Prostate gland (tissue), 2 donors: ENCODE measurements at places on chromosomes 5 and 9. TPM values are rescaled to one million over a fixed set of nuclear protein-coding genes. Genes with fewer than 3 reads are reported as not detected.

GRCh38 chr5:147485046-147485445 is 24.8 kb downstream of the DPYSL3 start:
- H3K4me1 ChIP-seq: no peaks in the 10 kb centered on the region
- no peak overlapping the region for H3K27ac ChIP-seq
- no peak overlapping the region for H3K4me3 ChIP-seq
- no peak for DNase-seq

- no peak for DNase-seq
- H3K27ac ChIP-seq: no peak overlapping the region
- H3K27me3 ChIP-seq: no peaks in the 10 kb centered on the region
Measured at GRCh38 chr5:5699062-5699461, 276.6 kb downstream of the ICE1 start.

Gene RLN2
- total RNA-seq: 2.5 TPM

DNA sequence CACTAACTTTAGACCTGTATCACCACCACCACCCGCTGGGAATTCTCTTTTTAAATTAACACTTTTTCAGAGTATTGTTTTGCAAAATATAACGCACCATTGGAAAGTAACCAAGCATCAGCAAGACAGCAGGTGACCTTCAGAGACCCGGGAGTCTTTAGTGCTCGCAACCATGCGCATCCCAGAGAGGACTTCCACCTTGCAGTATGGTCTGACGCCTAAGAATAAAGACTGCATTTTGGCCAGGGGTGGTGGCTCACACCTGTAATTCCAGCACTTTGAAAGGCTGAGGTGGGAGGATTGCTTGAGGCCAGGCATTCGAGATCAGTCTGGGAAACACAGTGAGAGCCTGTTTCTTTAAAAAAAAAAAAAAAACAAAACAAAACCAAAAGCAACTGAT is 113.8 kb downstream of the MED27 start:
- H3K27me3 ChIP-seq: no peaks in the 10 kb centered on the region
- no peak for DNase-seq
- H3K27ac ChIP-seq: no peak overlapping the region
- no peaks in the 10 kb centered on the region for H3K36me3 ChIP-seq
- no peaks in the 10 kb centered on the region for H3K4me1 ChIP-seq

GRCh38 chr5:140293849-140294100 is 9.1 kb downstream of the PFDN1 start:
- peak overlapping the region; percentile 20 for H3K27ac ChIP-seq
- H3K4me1 ChIP-seq: no peaks in the 10 kb centered on the region
- no peak overlapping the region for H3K4me3 ChIP-seq
- H3K27me3 ChIP-seq: no peaks in the 10 kb centered on the region
- DNase-seq: no peak

DNA sequence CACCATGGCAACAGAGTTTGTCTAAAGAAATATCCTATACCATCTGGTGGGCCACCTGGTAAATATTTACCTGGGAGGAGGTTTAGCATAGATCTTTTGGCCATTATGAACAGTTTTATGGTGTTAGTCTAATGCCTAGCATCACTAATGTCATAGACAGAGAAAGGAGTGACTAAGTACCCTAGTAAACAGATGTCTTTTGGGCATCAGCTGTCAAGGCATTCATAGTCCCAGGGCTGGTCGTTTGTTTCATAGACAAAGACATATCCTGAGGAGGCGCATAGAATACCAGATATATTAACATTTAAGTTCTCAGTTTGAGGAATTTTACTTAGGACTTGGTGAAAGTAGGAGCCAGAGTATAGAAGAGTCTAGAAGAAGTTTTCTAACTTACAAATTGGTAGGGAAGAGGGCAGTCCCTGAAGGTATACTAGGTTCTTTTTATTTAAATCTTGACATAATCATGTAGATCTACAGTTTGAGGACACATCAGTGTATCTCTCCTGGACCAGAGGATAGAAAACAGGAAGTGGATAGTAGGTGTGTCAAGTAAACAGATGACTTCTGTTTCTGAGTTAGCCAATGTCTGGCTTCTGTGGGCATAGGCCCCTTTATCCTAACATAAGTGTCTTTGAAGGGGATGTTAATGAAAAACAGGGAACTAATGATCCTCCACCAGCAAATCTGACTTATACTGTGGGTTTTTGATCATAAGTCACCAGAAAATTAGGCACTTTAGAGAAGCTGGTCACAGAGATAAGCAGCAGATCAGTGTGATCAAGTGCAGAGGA is 105.0 kb upstream of the PRSS3 start:
- H3K4me1 ChIP-seq: no peaks in the 10 kb centered on the region
- H3K36me3 ChIP-seq: no peaks in the 10 kb centered on the region
- H3K4me3 ChIP-seq: no peak overlapping the region

DNA sequence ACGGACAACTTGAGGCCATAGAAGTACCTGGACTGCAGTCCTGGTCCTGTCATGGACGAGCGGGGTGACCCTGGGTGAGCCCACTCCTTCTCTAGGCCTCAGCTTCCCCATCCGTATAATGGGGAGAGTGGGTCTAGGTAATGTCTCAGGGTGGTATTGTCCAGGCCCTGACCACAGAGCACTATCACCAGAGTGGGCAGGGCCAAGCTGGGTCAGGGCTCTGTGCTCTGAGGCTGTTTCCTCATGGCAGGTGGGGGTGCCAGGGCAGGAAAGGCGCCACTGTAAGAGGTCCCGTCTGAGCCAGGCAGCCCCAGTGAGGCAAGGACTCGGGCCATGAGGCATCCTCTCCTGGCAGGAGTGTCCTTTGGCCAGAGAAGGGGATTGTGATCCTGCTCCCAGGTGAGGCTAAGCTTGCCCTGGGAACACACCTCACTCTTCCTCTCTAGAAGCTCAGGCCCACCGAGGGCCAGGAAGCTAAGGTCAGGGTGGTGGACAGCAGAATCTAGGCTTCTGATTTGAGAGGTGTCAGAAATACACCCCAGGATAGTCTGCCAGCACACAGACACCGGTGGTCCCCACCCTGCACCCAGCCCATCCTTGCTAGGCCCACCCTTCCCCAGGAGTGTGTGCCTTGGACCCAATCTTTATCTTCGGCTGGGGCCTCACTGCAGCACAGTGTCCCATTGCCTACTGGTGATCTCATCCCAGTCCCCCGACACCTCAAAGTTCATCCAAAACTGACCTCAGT is 1.5 kb upstream of the MYOZ3 start:
- H3K4me1 ChIP-seq: no peaks in the 10 kb centered on the region
- DNase-seq: no peak
- H3K27me3 ChIP-seq: no peaks in the 10 kb centered on the region
- H3K27ac ChIP-seq: no peak overlapping the region
- no peaks in the 10 kb centered on the region for H3K36me3 ChIP-seq

DNA sequence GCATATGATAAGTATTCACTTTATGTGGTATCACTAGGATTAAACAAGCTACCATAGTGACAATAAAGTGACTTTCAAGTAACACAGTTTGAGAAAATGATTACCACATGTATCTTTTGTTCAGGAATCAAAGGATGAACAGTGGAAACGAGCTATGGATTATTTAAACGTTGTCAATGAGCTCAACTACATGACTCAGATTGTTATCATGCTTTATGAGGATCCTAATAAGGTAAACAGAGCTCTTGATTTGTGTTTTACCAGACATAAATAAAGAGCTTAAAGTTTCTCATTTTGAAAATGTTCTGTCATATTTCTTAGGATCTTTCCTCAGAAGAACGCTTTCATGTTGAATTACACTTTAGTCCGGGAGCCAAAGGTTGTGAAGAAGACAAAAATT is 57.4 kb downstream of the PPIP5K2 start:
- no peaks in the 10 kb centered on the region for H3K4me1 ChIP-seq
- H3K27ac ChIP-seq: no peak overlapping the region
- DNase-seq: no peak
- H3K27me3 ChIP-seq: no peaks in the 10 kb centered on the region
- H3K4me3 ChIP-seq: no peak overlapping the region
- no peaks in the 10 kb centered on the region for H3K36me3 ChIP-seq

DNA sequence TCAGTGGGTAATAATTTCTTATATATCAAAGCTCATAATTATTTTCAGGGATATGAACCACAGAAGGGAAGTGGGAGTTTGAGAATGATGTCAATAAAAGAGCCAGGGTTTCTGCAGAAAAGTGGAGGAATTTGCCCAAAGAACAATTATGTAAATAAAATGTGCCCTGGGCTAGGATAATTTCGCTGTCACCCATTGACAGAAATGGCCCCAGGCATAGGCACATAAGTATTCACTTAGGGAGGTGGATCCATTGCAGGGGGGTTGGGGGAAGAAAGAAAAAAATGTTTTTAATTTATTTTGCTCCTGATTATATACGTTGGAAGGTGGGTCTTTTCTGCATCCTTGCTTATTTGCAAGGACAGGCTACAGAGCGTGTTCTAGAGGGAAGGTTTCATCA is 135.1 kb upstream of the IRX2 start:
- no peaks in the 10 kb centered on the region for H3K4me1 ChIP-seq
- no peak overlapping the region for H3K27ac ChIP-seq
- H3K36me3 ChIP-seq: no peaks in the 10 kb centered on the region
- H3K27me3 ChIP-seq: no peaks in the 10 kb centered on the region
- H3K4me3 ChIP-seq: no peak overlapping the region
- DNase-seq: no peak

- H3K4me1 ChIP-seq: peaks cover 6% of the 10 kb centered on the region
- H3K27ac ChIP-seq: no peak overlapping the region
- no peaks in the 10 kb centered on the region for H3K27me3 ChIP-seq
- H3K36me3 ChIP-seq: no peaks in the 10 kb centered on the region
- H3K4me3 ChIP-seq: no peak overlapping the region
- DNase-seq: no peak
Measured at GRCh38 chr9:132795511-132796303, 82.4 kb downstream of the AK8 start.

DNA sequence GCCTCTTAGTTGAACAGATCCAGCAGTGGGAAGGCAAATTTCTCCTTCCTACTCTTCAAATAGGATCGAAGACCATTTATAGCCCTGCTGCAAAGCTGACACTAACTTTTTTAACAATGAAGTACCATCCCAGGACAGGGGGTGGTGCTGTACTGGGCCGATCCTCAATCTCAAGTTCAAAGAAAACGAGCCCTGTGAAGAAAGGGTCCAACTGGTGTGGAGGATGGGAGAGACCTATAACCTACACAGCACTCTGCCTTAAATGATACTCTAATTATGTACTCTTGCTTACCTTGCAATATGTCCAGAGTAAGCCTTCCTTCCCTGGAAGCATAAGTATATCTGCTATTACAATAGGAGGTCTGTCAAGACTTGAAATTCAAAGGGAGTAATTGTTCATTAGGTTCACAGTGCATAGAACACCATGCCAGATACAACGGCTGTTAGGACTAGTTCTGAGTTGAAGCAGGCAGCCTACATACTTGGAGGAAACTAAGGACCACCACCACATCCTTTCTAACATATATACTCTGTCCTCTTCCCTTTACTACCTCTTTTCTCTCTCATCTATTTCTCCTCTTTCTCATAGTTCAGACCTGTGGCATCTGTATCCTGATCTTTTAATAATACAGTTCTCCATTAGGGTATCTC is 6.2 kb downstream of the ETF1 start:
- H3K4me3 ChIP-seq: no peak overlapping the region
- H3K27me3 ChIP-seq: no peaks in the 10 kb centered on the region
- no peak overlapping the region for H3K27ac ChIP-seq
- no peaks in the 10 kb centered on the region for H3K36me3 ChIP-seq
- DNase-seq: no peak
- no peaks in the 10 kb centered on the region for H3K4me1 ChIP-seq

GRCh38 chr9:113591899-113592625 is 128.5 kb downstream of the RGS3 start:
- H3K4me3 ChIP-seq: no peak overlapping the region
- peaks cover 24% of the 10 kb centered on the region for H3K4me1 ChIP-seq
- no peak overlapping the region for H3K27ac ChIP-seq
- DNase-seq: no peak
- H3K36me3 ChIP-seq: peaks cover 6% of the 10 kb centered on the region
- no peaks in the 10 kb centered on the region for H3K27me3 ChIP-seq

Gene ITK
- 2.2 TPM for total RNA-seq

DNA sequence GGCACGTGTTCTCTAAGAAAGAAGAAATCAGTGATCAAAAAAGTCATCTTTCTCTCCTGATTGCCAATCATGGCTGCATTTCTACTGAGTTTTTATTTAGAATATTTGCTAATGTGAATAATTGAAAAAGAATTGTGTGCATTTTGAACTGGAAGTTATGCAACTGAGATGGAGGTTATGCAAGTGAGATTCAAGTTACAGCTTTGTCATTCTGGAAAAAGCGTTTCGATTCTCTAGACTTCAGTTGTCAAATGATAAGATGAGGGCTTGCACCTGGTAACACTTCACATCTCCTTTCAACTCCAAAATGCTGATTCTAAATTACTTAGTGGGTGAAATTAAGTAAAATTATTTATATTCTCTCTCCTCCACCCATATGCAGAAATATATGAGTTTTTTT is 36.4 kb downstream of the C6 start:
- no peak overlapping the region for H3K4me3 ChIP-seq
- no peaks in the 10 kb centered on the region for H3K4me1 ChIP-seq
- DNase-seq: no peak
- H3K36me3 ChIP-seq: no peaks in the 10 kb centered on the region

DNA sequence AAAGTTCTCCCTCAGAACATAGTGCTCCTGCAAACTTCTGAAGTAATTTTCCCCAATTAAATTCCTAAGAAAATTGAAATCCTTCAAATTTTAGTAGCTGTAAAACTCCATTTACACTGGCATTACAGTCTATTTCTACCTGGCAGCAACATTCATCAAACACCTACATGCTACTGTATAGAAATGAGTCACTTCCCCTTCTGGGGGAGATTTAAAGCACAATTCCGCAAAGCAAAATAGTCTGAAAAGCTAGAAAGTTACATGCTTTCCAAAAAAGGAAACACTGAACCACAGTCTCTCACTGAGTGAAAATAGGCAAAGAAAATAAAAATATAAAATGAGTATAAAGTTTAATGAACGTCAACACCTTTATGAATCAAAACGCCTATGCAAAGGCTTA is 43.3 kb downstream of the MCTP1 start:
- H3K27me3 ChIP-seq: peaks cover 2% of the 10 kb centered on the region
- no peak overlapping the region for H3K4me3 ChIP-seq
- no peaks in the 10 kb centered on the region for H3K36me3 ChIP-seq
- DNase-seq: no peak
- no peaks in the 10 kb centered on the region for H3K4me1 ChIP-seq
- H3K27ac ChIP-seq: no peak overlapping the region

DNA sequence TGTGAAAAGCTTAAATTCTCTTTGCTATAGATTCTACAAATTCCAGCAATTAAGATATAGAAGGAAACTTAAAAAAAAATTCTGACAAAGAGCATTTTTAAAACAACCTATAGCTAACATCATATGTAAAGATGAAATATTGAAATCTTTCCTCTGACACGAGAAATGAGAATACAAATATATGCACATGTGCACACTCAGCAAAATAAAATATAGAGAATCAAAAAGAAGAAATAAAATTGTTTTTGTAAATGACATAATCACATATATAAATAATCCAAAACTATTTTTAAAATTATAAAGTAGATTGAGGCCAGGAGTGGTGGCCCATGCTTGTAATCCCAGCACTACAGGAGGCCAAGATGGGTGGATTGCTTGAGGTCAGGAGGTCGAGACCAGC is 265.1 kb downstream of the IRX2 start:
- H3K27ac ChIP-seq: no peak overlapping the region
- H3K36me3 ChIP-seq: no peaks in the 10 kb centered on the region
- no peak overlapping the region for H3K4me3 ChIP-seq
- H3K27me3 ChIP-seq: no peaks in the 10 kb centered on the region
- H3K4me1 ChIP-seq: no peaks in the 10 kb centered on the region
